ENCODE measurements at places on chromosomes 13 and 19.

- DNase-seq: no peak
Observed at GRCh38 chr19:51272183-51272810, 21.4 kb downstream of the SIGLECL1 start.

DNA sequence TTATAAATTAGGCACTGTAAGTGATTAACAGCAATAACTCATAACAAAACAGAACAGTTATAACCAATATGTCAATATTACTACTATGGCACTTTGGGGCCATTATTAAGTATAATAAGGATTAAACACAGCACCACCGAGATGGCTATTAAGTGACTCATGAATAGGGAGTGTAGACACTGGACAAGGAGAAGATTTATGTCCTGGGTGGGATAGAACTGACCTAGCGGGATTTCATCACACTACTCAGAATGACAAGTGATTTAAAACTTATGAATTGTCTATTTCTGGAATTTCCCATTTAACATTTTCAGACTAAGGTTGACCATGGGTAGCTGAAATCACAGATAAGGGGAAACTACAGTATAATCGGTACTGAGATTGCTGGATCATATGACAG, 79.0 kb upstream of the SLC7A1 start:
- no peak for DNase-seq

GRCh38 chr19:49749771-49750170, 13.3 kb downstream of the TSKS start:
- no peak for DNase-seq

GRCh38 chr13:42720113-42720857, 61.1 kb upstream of the FAM216B start:
- no peak for DNase-seq

GRCh38 chr19:49468199-49468598, 5.8 kb upstream of the FLT3LG start:
- DNase-seq: no peak

GRCh38 chr13:35600137-35600536, 123.6 kb upstream of the MAB21L1 start:
- no peak for DNase-seq

- peak; percentile 37 for DNase-seq
Observed at GRCh38 chr13:73000027-73000674, 58.7 kb upstream of the KLF5 start.

GRCh38 chr13:76825430-76825829, 60.8 kb downstream of the KCTD12 start:
- DNase-seq: no peak

- no peak for DNase-seq
Observed at GRCh38 chr19:18647807-18648206, 11.0 kb downstream of the KLHL26 start.

- no peak for DNase-seq
Observed at GRCh38 chr19:34173193-34173956, 1.1 kb downstream of the LSM14A start.

DNA sequence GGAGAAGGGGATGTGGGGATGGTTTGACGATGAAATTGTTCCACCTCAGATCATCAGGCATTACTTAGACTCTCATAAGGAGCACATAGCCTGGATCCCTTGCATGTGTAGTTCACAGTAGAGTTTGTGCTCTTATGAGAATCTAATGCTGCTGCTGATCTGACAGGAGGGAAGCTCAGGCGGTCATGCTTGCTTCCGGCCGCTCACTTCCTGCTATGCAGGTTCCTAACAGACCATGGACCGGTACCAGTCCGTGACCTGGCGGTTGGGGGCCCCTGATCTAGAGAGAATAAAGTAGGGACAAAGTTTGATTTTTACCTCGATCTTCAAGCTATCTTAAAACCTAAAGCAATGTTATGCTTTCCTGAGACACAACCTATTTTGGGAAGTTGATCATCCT, 373.8 kb upstream of the ARGLU1 start:
- DNase-seq: no peak

- no peak for DNase-seq
Observed at GRCh38 chr13:50691681-50692263, 151.7 kb downstream of the DLEU7 start.
